ENCODE measurements at places on chromosomes 4 and X.

DNA sequence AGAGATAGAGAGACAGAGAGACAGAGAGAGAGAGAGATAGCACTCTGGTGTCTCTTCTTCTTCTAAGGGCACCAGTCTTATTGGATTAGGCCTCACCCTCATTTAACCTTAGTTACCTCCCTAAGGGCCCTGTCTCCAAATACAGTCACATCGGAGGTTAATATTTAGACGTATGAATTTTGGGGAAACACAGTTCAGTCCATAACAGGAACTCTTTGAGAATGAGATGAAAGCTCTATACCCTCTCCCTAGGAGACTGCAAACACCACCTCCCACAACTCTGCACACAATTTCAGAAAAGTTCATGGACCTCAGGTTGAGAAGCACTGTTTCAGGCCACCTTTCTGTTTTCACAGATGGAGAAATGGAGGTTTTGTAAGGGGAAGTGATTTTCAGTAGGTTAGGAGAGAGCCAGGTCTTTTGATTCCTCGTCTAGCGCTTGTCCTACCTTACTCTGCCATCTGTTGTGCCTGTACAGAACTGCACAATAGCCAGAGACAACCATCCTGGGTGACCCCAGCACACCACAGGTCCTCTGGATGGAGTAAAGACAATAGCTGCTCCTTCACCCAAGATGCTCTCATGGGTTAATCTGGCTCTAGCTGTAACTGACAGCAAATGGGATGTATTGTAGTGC is 16.9 kb upstream of the LOC101059915 start:
- DNase-seq, result no peak

DNA sequence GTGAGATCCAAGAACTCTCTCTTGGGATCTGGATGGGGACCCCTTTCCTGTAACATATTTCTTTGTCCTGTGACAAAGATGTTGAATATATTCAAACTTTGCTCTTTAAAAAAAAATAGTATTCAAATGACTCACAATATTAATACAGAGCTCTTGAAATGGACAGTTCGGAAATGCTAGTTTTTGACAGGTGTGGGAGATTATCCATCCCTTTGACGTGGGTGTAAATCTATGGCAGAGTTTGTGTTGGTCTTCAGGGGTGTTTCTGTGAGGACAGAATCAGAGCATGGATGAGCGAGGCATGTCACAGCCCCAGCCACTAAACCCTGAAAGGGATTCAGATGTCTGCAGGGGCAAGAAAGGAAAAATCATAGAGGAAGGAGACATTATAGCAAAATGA is 25.8 kb downstream of the TENM3 start:
- DNase-seq, result no peak

DNA sequence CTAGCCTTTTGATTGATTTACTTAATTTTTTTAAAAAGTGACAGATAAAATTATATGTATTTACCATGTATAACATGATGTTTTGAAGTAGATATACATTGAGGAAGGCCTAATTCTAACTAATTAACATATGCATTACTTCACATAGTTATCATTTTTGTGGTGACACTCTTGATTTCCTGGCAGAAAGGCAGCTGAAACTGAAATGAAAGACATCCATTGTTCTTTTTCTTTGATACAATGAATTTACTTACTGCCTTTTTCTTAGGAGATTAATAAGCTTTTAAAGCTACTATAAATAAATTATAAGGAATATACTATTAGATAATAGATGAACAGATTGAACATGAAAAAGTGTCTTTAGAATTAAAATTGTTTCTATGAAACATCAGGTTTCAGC is 26.7 kb downstream of the ANKRD50 start:
- no peak for DNase-seq

GRCh38 chrX:74467656-74468055 is 46.4 kb downstream of the SLC16A2 start:
- no peak for DNase-seq

DNA sequence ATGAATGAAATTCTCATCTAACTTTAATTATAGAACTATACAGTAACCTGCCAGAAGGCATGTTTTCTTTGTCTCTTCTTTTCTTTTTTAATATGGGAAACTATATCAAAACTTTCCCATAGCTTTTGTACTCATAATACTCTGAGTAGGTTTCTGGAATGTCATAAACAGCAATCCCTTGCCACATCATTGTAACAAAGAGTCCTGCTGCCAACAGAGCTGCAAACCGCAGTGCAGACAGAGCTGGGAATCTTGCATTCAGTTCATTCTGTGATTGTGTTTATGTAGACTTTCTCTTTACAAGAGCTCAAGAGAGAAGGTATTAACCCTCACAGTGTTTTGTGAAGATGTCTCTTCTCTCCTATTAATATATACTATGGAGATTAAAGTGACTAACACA is 304.4 kb upstream of the SLIT2 start:
- DNase-seq, result no peak

GRCh38 chr4:88709989-88710388 is 12.4 kb upstream of the NAP1L5 start:
- no peak for DNase-seq

- DNase-seq, result no peak
Observed at GRCh38 chr4:84362896-84363655, 136.0 kb downstream of the NKX6-1 start.

- DNase-seq, result no peak
Observed at GRCh38 chrX:31228909-31229308, 157.1 kb upstream of the FTHL17 start.

GRCh38 chr4:106629268-106629625 is 260.7 kb upstream of the GIMD1 start:
- DNase-seq, result no peak

GRCh38 chrX:19172741-19173140 is 50.5 kb upstream of the ADGRG2 start:
- no peak for DNase-seq

DNA sequence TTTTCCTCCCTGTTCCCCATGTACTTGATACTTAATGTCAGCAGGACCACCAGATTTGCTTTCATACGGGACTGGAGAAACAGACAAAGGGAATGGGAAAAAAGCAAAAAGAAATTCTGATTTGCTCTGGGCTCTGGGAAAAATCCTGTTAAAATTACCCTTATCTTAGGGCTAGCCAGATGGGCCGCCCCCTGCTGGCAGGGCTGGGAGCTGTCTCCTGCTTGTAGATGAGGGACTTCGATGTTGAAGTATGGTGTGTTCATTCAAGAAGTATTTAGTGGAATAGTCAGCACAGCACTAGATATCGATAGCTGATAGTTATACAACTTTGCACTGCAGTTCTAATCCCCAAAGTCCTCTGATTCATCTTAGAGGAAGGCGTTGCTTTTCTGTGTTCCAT is 45.8 kb downstream of the BCORL1 start:
- no peak for DNase-seq

All from amniotic stem cell (primary cell).